Activated naive CD8-positive, alpha-beta T cell treated with anti-CD3 and anti-CD28 coated beads for 36 hours (primary cell): ENCODE measurements at places on chromosomes 6 and 20. TPM values are rescaled to one million over a fixed set of nuclear protein-coding genes. Genes with fewer than 3 reads are reported as not detected.

- H3K4me1 ChIP-seq: peaks cover 17% of the 10 kb centered on the region
- H3K27me3 ChIP-seq: peaks cover 5% of the 10 kb centered on the region
- no peak overlapping the region for H3K27ac ChIP-seq
- H3K36me3 ChIP-seq: peaks cover 1% of the 10 kb centered on the region
These were observed 1.9 kb upstream of the SFT2D1 start for GRCh38 chr6:166344240-166344639.

GRCh38 chr20:6882561-6883291 is 115.2 kb downstream of the BMP2 start:
- no peaks in the 10 kb centered on the region for H3K27me3 ChIP-seq
- H3K36me3 ChIP-seq: no peaks in the 10 kb centered on the region

- no peaks in the 10 kb centered on the region for H3K36me3 ChIP-seq
- H3K4me1 ChIP-seq: no peaks in the 10 kb centered on the region
- DNase-seq: no peak
- H3K27me3 ChIP-seq: peaks cover 25% of the 10 kb centered on the region
- no peak overlapping the region for H3K4me3 ChIP-seq
- no peak overlapping the region for H3K27ac ChIP-seq
These were observed 50.7 kb downstream of the DOK5 start for GRCh38 chr20:54525916-54526590.

- H3K4me3 ChIP-seq: no peak overlapping the region
- H3K27ac ChIP-seq: no peak overlapping the region
- DNase-seq: no peak
These were observed 93.9 kb downstream of the JAG1 start for GRCh38 chr20:10579942-10580341.

DNA sequence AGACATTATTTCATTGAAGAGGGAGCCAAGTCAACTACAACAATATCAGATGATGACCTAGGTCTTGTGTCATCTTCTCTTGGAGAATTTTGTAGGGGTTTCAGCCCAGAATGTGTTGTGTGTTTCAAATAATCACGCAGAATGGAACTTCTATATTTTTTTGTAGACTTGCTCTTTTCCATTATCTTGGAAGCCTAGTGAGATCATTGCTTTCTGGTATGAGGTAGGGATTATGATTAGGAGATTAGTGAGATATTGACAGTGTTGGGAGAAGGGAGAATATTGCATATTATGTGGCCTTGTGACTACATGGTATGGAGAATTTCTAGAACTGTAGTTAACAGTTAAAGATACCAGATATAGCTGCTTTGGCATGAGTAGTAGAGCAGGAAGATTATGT is 423.6 kb upstream of the PLCB4 start:
- no peaks in the 10 kb centered on the region for H3K4me1 ChIP-seq
- no peak overlapping the region for H3K4me3 ChIP-seq
- H3K36me3 ChIP-seq: no peaks in the 10 kb centered on the region
- no peak for DNase-seq

- H3K27ac ChIP-seq: no peak overlapping the region
- H3K27me3 ChIP-seq: peaks cover 13% of the 10 kb centered on the region
- H3K4me3 ChIP-seq: no peak overlapping the region
- no peaks in the 10 kb centered on the region for H3K4me1 ChIP-seq
- no peaks in the 10 kb centered on the region for H3K36me3 ChIP-seq
These were observed 177.8 kb downstream of the EDN1 start for GRCh38 chr6:12467706-12468670.

DNA sequence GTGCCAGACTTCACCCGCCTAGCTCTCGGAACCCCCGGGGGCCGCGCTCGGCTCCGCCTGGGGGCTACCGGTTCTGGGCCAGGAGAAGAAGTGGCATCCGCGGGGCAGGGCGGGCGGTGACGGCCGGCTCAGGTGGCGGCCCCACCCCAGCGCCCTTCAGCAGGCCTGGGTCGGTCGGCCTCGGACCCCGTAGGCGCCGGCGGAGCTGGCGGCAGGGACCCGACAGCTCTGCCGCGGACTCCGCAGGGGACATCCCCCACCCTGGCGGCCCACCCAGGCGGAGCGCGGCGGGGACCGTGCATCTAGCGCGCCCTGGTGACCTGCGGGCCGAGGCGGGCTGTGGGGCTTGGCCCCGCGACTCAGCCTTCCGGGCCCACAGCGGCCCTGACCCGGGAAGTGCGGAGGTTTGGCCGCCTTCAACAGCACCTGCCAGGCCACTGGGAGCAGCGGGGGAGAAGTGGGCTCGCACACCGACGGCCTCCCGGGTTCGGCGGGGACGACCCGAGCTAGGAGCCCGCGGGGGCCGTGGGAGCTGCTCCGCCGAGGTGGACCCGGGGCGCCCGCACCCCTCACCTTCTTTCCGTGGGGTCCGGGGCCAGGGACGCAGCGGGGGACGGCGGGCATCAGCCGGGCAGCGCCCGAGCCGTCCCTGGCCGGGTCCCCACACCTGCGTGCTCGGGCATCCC is 87.1 kb downstream of the TMEM242 start:
- H3K27ac ChIP-seq: no peak overlapping the region
- H3K27me3 ChIP-seq: peaks cover 54% of the 10 kb centered on the region
- peaks cover 2% of the 10 kb centered on the region for H3K36me3 ChIP-seq
- peaks cover 5% of the 10 kb centered on the region for H3K4me1 ChIP-seq
- peak overlapping the region; percentile 84 for H3K4me3 ChIP-seq

GRCh38 chr20:59331721-59332329 is 31.4 kb downstream of the EDN3 start:
- no peaks in the 10 kb centered on the region for H3K36me3 ChIP-seq
- H3K27me3 ChIP-seq: no peaks in the 10 kb centered on the region
- H3K27ac ChIP-seq: no peak overlapping the region
- H3K4me1 ChIP-seq: no peaks in the 10 kb centered on the region
- no peak overlapping the region for H3K4me3 ChIP-seq

- no peak overlapping the region for H3K4me3 ChIP-seq
- no peaks in the 10 kb centered on the region for H3K36me3 ChIP-seq
- peaks cover 3% of the 10 kb centered on the region for H3K27me3 ChIP-seq
- no peak for DNase-seq
These were observed 15.6 kb downstream of the CHRNA4 start for GRCh38 chr20:63345328-63346100.

GRCh38 chr20:57346477-57346876 is 4.6 kb upstream of the RAE1 start:
- peaks cover 10% of the 10 kb centered on the region for H3K27me3 ChIP-seq
- H3K27ac ChIP-seq: no peak overlapping the region
- no peaks in the 10 kb centered on the region for H3K36me3 ChIP-seq
- H3K4me3 ChIP-seq: no peak overlapping the region

GRCh38 chr6:29708432-29709179 is 14.6 kb upstream of the HLA-F start:
- H3K4me3 ChIP-seq: peak overlapping the region; percentile 68
- peak overlapping the region; percentile 70 for H3K27ac ChIP-seq
- no peaks in the 10 kb centered on the region for H3K27me3 ChIP-seq
- no peaks in the 10 kb centered on the region for H3K36me3 ChIP-seq
- DNase-seq: peak; percentile 61

DNA sequence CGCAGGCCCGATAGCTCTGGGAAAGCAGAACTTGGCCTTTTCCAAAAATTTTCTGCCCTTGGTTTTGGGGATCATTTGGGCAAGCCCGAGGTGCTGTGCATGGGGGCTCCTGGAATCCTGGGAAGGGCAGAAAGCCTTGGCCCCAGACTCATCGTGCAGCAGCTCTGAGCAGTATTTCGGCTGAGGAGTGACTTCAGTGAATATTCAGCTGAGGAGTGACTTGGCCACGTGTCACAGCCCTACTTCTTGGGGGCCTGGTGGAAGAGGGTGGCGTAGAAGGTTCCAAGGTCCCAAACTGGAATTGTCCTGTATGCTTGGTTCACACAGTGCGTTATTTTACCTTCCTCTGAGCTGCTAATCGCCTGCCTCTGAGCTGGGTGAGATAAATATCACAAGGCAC is 1.1 kb upstream of the BMP2 start:
- no peaks in the 10 kb centered on the region for H3K4me1 ChIP-seq
- no peak overlapping the region for H3K27ac ChIP-seq
- H3K4me3 ChIP-seq: no peak overlapping the region
- no peak for DNase-seq
- no peaks in the 10 kb centered on the region for H3K36me3 ChIP-seq
- H3K27me3 ChIP-seq: peaks cover 63% of the 10 kb centered on the region

GRCh38 chr6:20717743-20718142 is 183.5 kb downstream of the CDKAL1 start:
- H3K4me3 ChIP-seq: no peak overlapping the region
- H3K27me3 ChIP-seq: no peaks in the 10 kb centered on the region
- peaks cover 11% of the 10 kb centered on the region for H3K36me3 ChIP-seq
- no peak overlapping the region for H3K27ac ChIP-seq
- DNase-seq: no peak
- H3K4me1 ChIP-seq: peaks cover 25% of the 10 kb centered on the region

DNA sequence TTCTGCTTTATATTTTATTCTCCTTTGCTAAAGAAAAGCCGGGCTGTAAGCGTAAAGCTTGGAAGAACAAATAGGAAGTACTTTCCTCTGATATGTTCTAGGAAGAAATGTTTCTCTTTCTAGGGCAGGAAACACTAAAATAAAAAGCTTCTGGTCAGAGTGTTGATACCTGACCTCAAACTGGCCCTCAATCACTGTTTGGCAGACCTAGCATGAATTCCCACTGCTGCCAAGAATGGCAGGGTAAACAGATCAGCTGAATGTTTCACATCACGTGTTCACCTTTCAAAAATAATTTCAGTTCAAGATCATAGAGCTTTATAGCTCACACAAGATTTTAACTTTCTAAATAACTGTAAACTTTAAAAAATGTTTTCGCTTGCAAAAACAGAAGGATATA is 2.9 kb downstream of the MPC1 start:
- H3K4me1 ChIP-seq: peaks cover 25% of the 10 kb centered on the region
- no peak overlapping the region for H3K4me3 ChIP-seq
- no peak for DNase-seq
- H3K27me3 ChIP-seq: no peaks in the 10 kb centered on the region

GRCh38 chr6:144728804-144729203 is 443.7 kb downstream of the UTRN start:
- no peak overlapping the region for H3K4me3 ChIP-seq
- H3K36me3 ChIP-seq: peaks cover 18% of the 10 kb centered on the region
- no peak for DNase-seq
- H3K27ac ChIP-seq: no peak overlapping the region

DNA sequence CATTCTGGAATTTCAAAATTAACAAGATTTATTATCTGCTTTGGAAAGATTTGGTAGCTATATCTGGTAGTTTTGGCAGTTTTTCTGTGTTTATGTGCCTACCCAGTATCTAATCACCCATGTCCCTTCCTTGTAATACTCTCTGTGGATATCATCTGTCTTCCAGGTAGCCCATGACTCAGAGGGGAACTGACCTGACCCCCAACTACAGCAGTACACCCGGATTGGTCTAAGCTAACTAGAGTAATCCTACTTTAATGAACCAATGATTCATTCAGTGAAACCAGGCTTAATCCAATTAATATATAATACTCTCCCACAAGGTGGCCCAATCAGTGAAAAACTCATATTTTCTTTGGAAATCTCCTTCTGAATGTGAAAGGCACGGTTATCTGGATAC is 295.3 kb upstream of the SULF2 start:
- no peaks in the 10 kb centered on the region for H3K36me3 ChIP-seq
- H3K27me3 ChIP-seq: peaks cover 7% of the 10 kb centered on the region
- no peaks in the 10 kb centered on the region for H3K4me1 ChIP-seq

DNA sequence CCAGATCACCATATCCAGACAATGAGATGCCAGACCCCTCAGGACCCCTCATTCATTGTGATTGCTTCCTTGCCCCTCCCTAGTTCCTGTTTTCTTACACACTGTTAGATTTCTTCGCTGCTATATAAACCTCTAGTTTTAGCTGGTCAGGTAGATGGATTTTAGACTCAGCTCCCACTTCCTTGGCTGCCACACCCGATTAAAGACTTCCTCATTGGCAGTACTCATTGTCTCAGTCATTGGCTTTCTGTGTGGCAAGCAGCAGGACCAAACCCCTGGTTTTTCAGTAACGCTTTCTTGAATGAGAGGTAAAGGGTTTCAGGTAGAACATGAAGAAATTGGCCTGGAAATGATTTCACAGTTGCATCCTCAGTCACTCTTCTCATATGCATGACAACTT is 47.9 kb downstream of the QRSL1 start:
- no peak overlapping the region for H3K4me3 ChIP-seq
- no peaks in the 10 kb centered on the region for H3K36me3 ChIP-seq
- no peaks in the 10 kb centered on the region for H3K27me3 ChIP-seq
- H3K4me1 ChIP-seq: no peaks in the 10 kb centered on the region

DNA sequence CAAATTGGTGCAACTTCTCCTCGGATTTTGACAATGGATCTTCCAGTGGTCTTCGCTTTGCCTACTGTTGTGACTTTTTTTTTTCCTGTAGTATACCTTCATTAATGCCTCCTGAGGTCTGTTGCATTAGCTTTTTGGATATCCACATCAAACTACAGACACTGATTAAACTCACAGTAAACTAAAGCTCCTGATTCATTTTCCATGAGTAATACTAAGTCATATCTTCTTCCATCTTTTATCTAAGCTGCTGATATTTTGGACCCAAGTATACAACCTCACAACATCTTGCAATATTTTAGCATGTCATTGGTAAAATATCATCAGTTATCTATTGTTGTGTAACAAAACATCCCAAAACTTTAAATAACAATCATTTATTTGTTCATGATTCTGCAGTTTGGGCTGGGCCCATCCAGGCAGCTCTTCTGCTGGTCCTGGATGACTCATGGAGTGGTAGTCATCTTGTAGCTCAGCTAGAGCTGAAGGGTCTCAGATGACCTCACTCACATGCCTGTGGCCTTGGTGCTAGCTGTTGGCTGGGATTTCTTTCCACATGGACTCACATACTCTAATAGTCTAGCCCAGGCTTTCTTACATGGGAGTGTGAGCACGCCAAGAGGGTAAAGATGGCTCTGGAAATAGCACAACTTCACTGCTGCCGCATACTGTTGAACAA is 78.3 kb upstream of the SRSF6 start:
- H3K27me3 ChIP-seq: peaks cover 23% of the 10 kb centered on the region
- H3K36me3 ChIP-seq: no peaks in the 10 kb centered on the region
- H3K27ac ChIP-seq: no peak overlapping the region
- no peak overlapping the region for H3K4me3 ChIP-seq

DNA sequence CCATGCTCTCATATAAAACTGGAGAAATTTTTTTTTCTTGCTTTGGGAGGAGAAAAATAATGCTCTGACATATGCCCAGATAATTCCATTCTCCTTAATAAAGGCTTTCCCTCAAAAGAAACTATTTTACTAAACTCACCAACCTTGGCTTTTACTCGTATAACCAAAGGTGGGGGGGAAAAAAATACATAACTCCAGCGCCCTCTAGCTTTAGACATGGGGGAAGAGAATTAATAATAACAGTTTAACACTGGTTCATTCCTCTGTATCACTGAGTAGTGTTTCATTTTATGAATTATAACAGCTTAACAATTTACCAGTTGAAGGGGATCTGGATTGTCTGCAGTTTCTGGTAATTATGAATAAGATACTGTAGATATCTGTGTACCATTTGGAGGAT is 1226.1 kb downstream of the GRIK2 start:
- no peaks in the 10 kb centered on the region for H3K27me3 ChIP-seq
- no peak overlapping the region for H3K4me3 ChIP-seq
- no peaks in the 10 kb centered on the region for H3K4me1 ChIP-seq
- no peak for DNase-seq
- no peak overlapping the region for H3K27ac ChIP-seq

GRCh38 chr6:157574851-157575424 is 193.9 kb downstream of the ZDHHC14 start:
- H3K36me3 ChIP-seq: peaks cover 2% of the 10 kb centered on the region
- no peaks in the 10 kb centered on the region for H3K27me3 ChIP-seq
- peaks cover 20% of the 10 kb centered on the region for H3K4me1 ChIP-seq
- no peak overlapping the region for H3K4me3 ChIP-seq

Gene DTNBP1
- 19.0 TPM for total RNA-seq

Gene RXRB
- 42.1 TPM for total RNA-seq

Gene CST4
- total RNA-seq: not detected

Gene ESR1
- 0.45 TPM for total RNA-seq

Gene NOX3
- total RNA-seq: not detected

Gene AIF1
- total RNA-seq: 157 TPM

Gene LY86
- total RNA-seq: 1.2 TPM

Gene SLC17A2
- not detected for total RNA-seq
